ENCODE measurements at places on chromosomes 13 and 19.

DNA sequence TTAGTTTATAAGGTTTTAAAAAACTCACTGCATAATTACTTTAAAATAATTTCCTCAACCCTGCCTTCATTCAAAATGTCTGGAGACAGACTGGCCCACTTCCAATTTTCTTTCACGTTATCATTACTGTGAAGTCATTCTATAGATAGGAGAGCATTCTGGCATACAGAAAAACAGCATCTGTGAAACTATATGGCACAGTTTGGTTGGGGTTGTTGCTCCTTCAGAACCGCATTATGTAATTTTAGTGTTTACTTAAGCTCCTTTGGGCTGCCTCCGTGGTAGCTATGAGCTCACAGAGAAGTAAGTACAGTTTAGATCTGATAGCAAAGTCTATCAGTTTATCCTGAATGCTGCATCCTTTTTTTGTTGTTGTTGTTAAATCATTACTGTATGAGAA lies 104.3 kb downstream of the KCNRG start:
- DNase-seq, result no peak

GRCh38 chr13:35630551-35631275 lies 154.2 kb upstream of the MAB21L1 start:
- DNase-seq, result peak; percentile 46

- peak; percentile 70 for DNase-seq
These were observed 8.0 kb downstream of the NAPSA start for GRCh38 chr19:50357178-50358100.

DNA sequence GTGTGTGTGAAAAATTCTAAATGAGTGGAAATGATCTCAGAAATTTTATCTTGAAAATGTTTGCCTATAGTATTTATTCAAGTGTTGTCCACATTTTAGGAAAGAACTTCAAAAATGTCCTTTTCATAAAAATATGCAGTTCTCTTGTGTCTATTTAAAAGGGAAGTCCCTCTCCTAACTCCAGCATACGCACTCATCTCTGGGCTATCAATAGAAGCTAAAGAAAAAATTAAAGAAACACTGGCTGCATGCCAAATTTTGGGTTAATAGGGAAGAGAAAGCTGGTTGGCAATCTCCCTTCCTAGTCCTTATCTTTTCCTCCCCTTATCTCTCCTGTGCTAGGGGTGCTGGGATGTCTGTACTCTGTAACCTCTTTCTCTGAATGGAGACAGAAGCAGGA lies 313.3 kb downstream of the ENOX1 start:
- peak; percentile 42 for DNase-seq

- no peak for DNase-seq
These were observed 33.9 kb upstream of the FAM216B start for GRCh38 chr13:42747399-42747873.

- DNase-seq, result no peak
These were observed 10.4 kb upstream of the MAP2K2 start for GRCh38 chr19:4134351-4134750.

GRCh38 chr13:95896301-95896700 lies 156.9 kb downstream of the UGGT2 start:
- no peak for DNase-seq

GRCh38 chr13:33745370-33746324 lies 72.3 kb upstream of the RFC3 start:
- DNase-seq, result no peak

- DNase-seq, result no peak
These were observed 21.1 kb downstream of the ELL start for GRCh38 chr19:18500799-18501198.

GRCh38 chr19:1825909-1826556 lies 14.0 kb upstream of the ATP8B3 start:
- peak; percentile 75 for DNase-seq

GRCh38 chr19:15584541-15585115 lies 30.4 kb upstream of the CYP4F8 start:
- DNase-seq, result peak; percentile 88

DNA sequence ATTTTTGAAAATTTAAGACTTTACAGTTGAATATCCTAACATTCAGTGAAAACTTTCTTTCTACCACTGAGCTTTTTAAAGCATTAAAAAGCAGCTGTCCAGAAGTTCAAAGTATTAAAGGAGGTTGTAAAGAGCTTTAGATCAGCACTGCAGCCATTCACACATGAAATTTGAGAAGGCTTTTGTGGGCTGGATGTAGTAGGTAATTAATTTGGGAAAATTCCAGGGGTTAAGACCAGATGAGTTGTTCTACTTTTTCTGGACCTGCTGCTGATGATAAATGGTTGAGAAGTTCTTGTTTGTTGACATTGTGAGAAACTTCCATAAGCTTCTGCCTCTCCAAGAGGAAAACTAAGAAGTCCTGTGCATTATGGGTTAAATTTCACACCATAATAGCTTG lies 1779.6 kb upstream of the PRR20A start:
- DNase-seq, result no peak

GRCh38 chr13:59176775-59177174 lies 987.0 kb downstream of the DIAPH3 start:
- DNase-seq, result no peak

- peak; percentile 41 for DNase-seq
These were observed 586 bp downstream of the MRI1 start for GRCh38 chr19:13764821-13765394.

DNA sequence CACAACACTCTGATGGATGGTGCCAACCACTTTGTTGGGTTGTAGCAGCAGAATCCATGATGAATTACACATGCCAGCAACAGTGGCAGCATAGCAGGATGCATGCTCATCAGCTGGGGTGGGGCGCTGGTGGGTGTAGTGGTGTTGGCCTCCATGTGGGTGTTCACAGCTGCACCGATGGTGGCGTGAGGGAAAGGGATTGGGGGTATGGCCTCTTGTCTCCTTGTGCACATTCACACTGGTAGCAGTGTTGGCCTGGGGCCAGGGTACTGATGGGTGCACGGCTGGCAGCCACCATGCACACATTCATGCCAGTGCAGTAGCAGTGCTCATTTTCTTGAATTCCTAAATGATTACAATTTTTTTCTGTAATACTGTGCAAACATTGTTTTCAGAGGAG lies 2748.8 kb upstream of the PCDH20 start:
- DNase-seq, result no peak

- no peak for DNase-seq
These were observed 10.9 kb downstream of the PEG3 start for GRCh38 chr19:56829596-56829995.

DNA sequence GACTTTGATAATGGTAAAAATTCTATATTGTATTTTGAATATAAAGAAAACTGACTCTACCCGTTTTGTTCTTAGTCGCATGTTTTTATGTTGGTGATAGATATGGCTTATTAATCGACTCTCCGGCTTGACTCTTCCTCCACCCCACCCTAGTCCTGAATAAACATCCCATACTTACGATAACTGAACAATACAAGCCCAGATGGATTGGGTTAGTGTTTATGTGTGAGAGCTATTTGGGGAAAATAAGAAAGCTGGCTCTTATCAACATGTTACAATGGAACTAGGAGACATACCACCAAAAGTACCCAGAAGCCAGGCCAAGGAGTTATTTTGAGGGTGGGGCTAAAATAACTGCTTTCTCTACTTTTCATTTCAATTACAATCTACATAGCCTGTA lies 796.3 kb downstream of the DIAPH3 start:
- no peak for DNase-seq

GRCh38 chr19:19399733-19400433 lies 5.6 kb upstream of the GATAD2A start:
- no peak for DNase-seq

DNA sequence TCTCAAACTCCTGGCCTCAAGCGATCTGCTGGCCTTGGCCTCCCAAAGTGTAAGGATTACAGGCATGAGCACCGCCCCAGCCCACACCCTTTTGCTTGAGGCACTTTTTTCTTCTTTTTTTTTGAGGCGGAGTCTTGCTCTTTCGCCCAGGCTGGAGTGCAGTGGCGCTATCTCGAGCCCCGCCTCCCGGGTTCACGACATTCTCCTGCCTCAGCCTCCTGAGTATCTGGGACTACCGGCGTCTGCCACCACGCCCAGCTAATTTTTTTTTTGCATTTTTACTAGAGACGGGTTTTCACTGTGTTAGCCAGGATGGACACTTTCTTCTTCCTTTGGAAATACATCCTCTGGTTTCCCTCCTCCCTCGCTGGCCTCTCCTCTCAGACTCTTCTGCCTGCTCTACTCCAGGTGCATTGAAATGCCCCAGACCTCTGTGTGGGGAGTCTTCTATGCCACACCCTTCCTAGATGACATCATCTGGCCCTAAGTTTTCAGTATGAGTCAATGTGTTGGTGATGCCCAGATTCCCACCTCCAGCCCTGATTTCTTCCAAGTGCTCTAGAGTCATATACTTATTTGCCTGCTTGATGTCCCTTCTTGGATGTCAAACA lies 20.7 kb upstream of the TPT1 start:
- no peak for DNase-seq

Data from suppressor macrophage treated with lipopolysaccharide for 4 hours (primary cell).